Pancreas (tissue), 10 donors: ENCODE measurements at places on chromosomes 4 and X. TPM values are rescaled to one million over a fixed set of nuclear protein-coding genes. Genes with fewer than 3 reads are reported as not detected.

Gene FAM47E
- 10.3 TPM for total RNA-seq

Gene SMIM10
- total RNA-seq = 1.9 TPM

Gene MXRA5
- total RNA-seq = 3.6 TPM

Gene STBD1
- 1.7 TPM for total RNA-seq

Gene MRFAP1
- 70.2 TPM for total RNA-seq

Gene XG
- total RNA-seq = not detected

Gene RAB9A
- 22.0 TPM for total RNA-seq

Gene FAM53A
- 1.4 TPM for total RNA-seq

Gene PSAPL1
- total RNA-seq = not detected

Gene SRPK3
- total RNA-seq = 0.12 TPM

Gene MAGEB3
- not detected for total RNA-seq

Gene CYTL1
- total RNA-seq = 0.70 TPM

Gene CHRDL1
- 1.4 TPM for total RNA-seq

Gene CT47B1
- total RNA-seq = not detected

Gene HMGN5
- total RNA-seq = 1.2 TPM

Gene CCDC158
- total RNA-seq = 0.49 TPM
